Dermis microvascular lymphatic vessel endothelial cell (primary cell): ENCODE measurements at places on chromosomes 12 and 14. TPM values are rescaled to one million over a fixed set of nuclear protein-coding genes. Genes with fewer than 3 reads are reported as not detected.

DNA sequence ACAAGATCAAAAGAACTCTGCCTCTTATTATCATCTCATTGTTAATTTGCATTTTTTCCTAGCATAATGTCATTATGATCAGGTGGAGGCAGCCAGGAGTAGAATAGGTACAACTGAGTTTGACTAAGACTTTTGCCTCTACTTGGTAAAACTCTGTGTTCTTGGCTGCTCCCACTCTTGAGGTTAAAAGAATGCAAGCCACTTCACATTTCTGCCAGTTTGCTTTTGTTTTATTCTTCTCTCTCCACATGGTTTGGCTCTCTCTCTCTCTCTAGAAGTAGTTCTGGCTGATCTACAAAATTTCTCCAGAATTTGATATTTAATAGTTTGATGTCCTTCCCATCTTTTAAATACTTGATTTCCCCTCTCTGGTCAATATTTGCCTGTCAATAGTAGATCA, 170.7 kb upstream of the E2F7 start:
- DNase-seq = no peak

DNA sequence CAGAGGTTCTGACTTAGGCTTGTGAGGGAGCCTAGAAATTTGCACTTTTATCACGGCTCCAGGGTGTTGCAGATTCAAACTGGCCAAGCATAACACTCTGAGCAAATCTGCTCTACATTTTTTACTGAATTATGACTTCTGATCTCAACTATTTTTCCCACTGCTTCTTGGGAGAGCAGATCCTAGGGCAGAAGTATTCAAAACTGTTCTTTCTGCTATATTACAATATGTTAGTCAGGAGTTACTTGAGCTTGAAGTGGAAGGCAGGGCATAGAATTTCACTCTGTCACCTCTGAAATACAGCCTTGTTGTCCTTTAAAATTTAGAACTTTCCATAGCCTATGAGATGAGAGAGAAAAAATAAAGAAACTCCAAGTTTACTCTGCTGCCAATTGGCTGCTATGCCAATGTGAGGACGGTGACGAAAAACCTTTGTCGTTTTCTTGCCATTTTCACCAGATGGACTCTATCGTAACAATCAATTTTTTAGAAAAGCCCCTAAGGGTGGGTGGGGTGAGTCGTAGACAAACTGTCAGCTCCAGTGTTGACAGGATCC, 16.4 kb upstream of the KERA start:
- DNase-seq = no peak

DNA sequence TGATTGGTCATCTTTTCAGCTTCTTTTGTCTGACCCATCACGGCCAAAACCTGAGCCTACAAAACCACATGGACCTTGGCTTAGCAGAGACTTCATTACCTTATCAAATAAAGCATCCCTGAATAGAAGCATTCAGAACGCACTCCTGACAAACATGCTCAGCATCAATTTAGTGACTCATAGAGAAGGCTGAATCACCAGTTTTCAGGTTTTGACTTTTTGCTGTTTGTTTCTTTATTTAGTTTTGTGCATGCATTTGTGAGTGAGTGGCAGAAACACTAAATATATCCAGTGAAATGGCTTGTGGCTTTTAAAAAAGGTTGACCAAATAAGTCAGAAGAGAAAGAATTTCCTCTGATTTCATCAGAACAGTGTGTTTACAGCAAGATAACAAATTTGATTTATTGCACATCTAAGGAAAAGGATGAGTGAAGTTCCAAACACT, 19.0 kb upstream of the OVCH1 start:
- no peak for DNase-seq

Gene VDR
- under 0.01 TPM in 2 replicates for total RNA-seq

Gene GDF3
- 0.51 and 1.0 TPM in 2 replicates for total RNA-seq

- DNase-seq = no peak
Measured at GRCh38 chr14:87632796-87633195, 360.2 kb downstream of the GALC start.

GRCh38 chr12:44286336-44286735, 450.5 kb downstream of the TMEM117 start:
- DNase-seq = no peak

Gene IKZF4
- total RNA-seq = 0.13 and 0.38 TPM in 2 replicates

Gene MYBPC1
- total RNA-seq = not detected in 2 replicates

- no peak for DNase-seq
Measured at GRCh38 chr12:49953961-49954846, 3.7 kb downstream of the AQP2 start.

- DNase-seq = no peak
Measured at GRCh38 chr12:54439096-54439495, 20.0 kb upstream of the ITGA5 start.
